ENCODE measurements at places on chromosomes 1 and 21.

DNA sequence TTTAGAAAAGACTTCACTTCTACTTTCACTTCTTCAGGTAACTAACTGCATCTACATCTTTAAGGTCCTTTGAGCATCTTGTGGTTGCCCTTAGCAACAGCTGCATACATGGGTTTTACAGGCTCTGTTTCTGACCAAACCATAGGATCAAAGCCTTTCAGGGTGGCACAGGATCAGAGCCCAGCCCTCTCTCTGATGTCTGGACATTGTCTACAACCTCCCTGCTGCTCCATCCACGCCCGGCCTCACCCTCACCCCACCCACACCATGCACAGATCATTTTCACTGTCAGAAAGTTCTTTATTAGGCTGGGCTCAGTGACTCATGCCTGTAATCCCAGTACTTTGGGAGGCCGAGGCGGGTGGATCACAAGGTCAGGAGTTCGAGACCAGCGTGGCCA lies 5.2 kb downstream of the NCF2 start:
- DNase-seq: peak; percentile 25

- no peak for DNase-seq
Measured at GRCh38 chr1:110307239-110307974, 31.8 kb upstream of the RBM15 start.

DNA sequence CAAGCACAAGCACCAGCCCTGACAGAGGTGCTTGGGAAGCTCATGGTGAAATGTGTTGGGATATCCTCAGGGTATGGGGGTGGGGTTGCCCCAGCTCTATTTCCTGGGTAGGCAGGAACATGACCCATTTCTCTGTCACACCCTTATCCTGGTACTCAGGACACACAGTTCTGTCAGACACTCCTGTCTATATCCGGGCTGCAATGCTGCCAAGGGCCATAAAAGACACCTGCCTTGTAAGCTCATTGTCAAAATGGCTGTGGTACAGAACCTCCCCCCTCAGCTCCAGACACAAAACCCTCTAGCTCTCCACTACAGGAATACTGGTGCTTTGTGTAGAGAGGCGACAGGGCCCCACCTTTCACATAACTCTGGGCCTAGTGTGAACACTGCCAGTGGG lies 636.7 kb downstream of the PLA2G4A start:
- no peak for DNase-seq

DNA sequence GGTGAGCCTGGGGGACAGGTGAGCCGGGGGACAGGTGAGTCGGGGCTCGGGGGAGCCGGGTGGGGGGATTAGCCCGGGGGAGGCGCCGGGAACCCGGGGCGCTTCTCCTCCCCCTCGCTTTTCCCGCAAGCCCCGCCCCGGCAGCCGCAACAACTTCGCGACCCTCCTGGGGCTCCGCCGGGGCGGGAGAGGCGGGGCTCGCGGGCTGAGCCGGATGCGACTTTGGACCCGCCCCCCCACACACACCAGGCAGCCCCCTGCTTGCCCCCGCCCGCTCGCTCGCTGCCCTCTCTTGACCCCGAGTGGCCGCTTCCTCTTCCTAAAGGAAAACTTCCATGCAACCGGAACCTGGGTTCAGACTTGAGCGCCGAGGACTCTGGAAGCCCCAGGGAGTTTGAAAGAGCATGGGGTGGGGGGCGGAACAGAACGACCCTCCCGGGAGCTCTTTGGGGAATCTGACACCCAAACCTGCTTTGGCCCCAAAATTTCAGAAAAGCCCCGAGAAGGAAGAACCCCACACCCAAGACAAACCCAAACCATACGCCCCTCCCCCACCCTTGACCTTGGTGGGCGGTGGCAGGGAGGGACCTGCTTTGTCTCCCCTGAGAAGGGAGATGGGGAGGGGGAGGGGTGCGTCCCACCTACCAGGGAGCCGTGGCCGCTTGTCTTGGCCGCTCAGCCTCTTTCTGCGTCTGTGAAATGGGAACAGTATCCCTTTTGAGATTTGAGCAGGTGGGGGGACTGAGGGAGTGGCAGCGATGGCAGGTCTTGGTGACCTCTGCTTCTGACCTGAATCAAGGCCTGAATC lies 550 bp downstream of the ARHGEF16 start:
- no peak for DNase-seq

- no peak for DNase-seq
Measured at GRCh38 chr1:223029985-223030769, 112.9 kb downstream of the TLR5 start.

- DNase-seq: no peak
Measured at GRCh38 chr1:88169139-88169538, 514.9 kb upstream of the PKN2 start.

DNA sequence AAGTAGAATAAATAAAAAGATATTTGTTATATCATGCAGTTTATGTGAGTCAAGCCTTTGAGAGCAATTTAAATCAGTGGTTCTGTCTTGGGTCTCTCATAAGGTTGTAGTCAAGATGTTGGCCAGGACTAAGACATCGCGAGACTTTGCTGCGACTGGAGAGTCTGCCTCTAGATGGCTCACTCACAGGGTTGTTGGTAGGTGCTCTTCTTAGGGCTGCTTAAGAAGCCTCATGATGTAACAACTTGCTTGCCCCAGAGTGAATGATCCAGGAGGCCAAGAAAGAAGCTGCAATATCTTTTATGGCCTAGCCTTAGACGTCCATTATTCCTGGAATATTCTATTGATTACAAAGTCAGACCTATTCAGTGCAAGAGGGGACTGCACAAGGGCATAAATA lies 73.1 kb upstream of the CACHD1 start:
- peak; percentile 5 for DNase-seq

DNA sequence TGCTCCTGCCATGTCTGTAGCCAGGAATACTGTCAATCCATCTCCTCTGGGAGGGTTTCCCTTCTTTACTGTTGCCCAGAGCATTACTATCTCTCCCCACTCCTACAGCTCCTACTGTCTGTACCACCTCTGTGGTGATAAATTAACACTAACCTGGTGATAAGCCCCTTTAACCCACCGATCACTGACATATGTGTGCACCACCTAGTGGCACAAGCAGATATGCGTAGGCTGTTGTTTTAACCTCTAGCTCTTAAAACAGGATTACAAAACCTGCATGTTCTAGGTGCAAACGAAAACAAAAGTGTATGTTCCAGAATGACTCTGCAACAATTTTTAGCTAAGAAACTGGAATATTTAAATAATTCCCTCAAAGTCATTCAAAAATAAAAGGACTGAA lies 93.9 kb upstream of the BEND5 start:
- peak; percentile 1 for DNase-seq

DNA sequence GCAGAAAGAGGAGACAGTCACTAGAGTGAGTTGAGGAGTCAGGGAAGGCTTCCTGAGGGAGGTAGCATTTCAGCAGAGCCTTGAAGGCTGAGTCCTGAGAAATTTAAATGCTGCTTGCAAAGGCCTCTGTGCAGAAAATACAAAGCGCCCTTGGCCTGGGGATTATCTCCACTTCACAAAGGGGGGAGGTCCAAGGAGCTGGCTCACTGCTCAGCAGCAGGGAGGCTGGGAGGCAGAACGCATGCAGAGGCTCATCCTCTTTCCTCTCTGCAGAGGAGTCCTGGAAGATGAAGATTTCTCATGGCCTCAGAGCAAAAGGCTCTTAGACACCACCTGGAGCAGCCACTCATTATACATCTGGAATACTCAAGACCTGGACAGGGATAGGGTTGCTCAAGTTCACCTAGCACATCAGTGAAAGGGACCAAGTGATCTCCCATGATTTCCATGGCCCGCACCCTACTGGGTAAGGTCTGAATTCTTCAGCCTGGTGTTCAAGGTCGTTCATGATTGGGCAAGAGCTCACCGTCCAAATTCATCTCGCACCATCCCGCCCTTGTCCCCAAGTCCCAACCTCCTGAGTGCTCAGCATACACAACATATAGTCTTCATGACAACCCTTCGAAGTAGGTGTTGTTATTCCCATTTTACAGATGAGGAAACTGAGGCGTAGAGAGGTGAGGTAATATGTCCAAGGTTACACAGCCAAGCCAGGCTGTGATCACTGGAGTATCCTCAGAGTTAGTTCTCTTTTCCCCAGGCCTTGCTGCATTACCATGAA lies 9.0 kb downstream of the SLC1A7 start:
- no peak for DNase-seq

GRCh38 chr1:245177071-245177900 lies 22.5 kb downstream of the KIF26B start:
- DNase-seq: peak; percentile 77

GRCh38 chr21:34289856-34290255 lies 74.0 kb upstream of the KCNE2 start:
- no peak for DNase-seq
